ENCODE measurements at places on chromosomes 1 and 21.

- peaks cover 32% of the 10 kb centered on the region for H3K4me1 ChIP-seq
- H3K27me3 ChIP-seq = no peaks in the 10 kb centered on the region
- H3K27ac ChIP-seq = no peak overlapping the region
These were observed 28.1 kb downstream of the VANGL1 start for GRCh38 chr1:115669886-115670285.

DNA sequence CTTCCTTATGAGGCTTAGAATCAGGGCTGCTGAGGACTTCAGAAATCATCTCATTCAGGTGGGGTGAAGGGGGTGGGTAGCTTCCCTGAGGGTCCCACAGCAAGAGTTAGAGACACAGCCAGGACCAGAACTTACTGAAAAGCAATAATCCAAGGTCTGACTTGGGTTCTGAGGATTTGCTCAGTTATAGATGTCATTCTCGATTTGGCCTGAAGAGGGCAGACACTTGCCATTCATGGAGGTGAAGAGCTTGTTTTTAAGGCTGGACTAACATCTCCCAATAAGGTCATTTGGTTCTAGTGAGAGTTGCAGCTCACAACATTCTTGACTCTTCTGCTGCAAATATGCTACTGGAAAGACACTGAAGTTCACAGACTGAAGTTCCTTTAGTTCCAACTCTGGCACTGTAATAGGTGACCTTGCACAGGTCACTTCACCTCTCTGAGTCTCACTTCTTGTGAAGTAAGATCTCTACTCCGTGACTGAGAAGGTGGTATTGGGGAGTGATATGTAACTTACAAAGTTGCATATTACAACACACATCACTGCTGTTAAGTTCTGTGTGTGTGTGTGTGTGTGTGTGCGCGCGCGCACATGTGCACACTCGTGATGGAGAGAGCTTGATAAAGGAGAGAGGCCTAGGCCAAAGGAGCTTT is 69.8 kb upstream of the DIRAS3 start:
- H3K27me3 ChIP-seq = no peaks in the 10 kb centered on the region
- no peaks in the 10 kb centered on the region for H3K36me3 ChIP-seq
- peak overlapping the region; percentile 25 for H3K27ac ChIP-seq
- H3K4me3 ChIP-seq = no peak overlapping the region

GRCh38 chr1:167086033-167086432 is 4.1 kb downstream of the GPA33 start:
- H3K4me3 ChIP-seq = no peak overlapping the region
- DNase-seq = no peak
- no peak overlapping the region for H3K27ac ChIP-seq
- H3K27me3 ChIP-seq = no peaks in the 10 kb centered on the region
- no peaks in the 10 kb centered on the region for H3K4me1 ChIP-seq

DNA sequence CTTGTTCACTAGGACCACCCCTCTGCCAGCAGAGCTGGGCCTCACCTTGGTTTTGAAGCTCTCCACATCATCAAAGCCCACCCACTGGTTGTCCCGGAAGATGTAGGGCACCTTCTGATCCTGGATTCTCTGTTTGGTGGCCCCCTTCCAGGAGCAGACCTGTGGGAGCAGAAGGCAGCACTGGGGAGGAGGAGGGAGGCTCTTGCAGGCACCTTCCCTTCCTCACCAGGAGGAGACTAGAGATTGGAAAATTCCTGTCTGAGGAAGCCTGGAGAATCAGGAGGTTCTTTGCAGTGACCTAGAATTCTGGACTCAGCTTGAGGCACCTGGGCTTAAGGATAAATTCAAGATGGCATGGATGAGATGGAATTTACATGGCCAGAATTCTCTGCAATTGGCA is 10.3 kb downstream of the CHIT1 start:
- H3K4me3 ChIP-seq = no peak overlapping the region
- no peaks in the 10 kb centered on the region for H3K4me1 ChIP-seq
- DNase-seq = no peak
- H3K27me3 ChIP-seq = no peaks in the 10 kb centered on the region

DNA sequence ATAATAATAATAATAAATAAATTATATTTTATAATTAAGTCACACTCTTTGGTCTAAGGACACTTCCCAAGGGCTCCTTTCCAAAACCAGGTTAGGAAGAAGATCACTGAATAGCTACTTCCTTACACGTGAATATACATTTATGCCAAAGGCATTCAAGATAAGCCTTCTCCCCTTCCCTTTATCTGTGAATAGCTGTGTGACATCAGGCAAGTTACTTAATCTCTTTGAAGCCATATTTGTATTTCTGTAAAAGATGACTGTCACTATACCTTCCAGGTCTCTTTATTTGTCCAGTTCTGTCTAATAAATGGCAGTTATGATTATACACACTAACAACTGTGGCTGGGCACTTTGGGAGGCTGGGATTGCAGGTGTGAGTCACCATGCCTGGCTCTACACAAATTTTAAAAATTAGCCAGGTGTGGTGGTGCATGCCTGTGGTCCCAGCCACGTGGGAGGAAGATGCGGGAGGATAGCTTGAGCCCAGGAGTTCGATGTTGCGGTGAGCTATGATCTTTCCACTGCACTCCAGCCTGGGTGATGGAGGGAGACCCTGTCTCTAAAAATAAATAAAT is 5.5 kb upstream of the RNF11 start:
- peaks cover 14% of the 10 kb centered on the region for H3K4me1 ChIP-seq
- H3K27ac ChIP-seq = no peak overlapping the region
- no peak overlapping the region for H3K4me3 ChIP-seq
- H3K36me3 ChIP-seq = no peaks in the 10 kb centered on the region

GRCh38 chr1:109197158-109198042 is 16.3 kb upstream of the SARS1 start:
- peak overlapping the region; percentile 24 for H3K27ac ChIP-seq
- H3K36me3 ChIP-seq = no peaks in the 10 kb centered on the region
- no peaks in the 10 kb centered on the region for H3K27me3 ChIP-seq
- H3K4me1 ChIP-seq = peaks cover 6% of the 10 kb centered on the region

GRCh38 chr1:168163670-168164069 is 15.1 kb upstream of the TIPRL start:
- no peaks in the 10 kb centered on the region for H3K36me3 ChIP-seq
- no peaks in the 10 kb centered on the region for H3K4me1 ChIP-seq
- no peaks in the 10 kb centered on the region for H3K27me3 ChIP-seq
- no peak overlapping the region for H3K27ac ChIP-seq
- no peak overlapping the region for H3K4me3 ChIP-seq

DNA sequence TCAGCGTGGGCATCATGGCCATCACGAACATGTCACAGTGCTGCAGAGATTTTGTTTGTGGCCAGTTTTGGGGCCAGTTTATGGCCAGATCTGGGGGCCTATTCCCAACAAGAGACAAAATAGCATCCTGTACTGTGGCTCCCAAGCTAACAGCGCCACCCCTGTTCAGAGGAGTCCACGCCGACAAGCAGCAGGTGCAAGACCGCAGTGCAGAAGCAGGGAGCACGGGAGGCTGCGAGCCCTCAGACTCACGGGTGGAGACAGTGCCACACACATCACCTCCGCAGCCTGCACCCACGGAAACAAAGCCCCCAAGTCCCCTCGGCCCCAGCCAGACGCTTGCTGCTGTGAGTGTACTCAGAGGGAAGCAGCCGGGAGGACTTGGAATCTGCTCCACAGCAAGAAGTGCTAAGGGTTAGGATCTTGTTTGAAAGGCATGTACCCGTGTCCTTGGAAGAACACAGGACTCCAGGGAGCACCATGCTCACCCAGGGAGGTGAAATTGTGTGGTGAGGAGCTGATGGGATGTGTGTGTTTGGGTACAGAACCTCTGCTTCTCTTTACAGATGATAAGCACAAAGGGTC is 7.1 kb downstream of the TCP10L start:
- H3K36me3 ChIP-seq = no peaks in the 10 kb centered on the region
- no peak overlapping the region for H3K4me3 ChIP-seq
- no peaks in the 10 kb centered on the region for H3K4me1 ChIP-seq
- no peak for DNase-seq

GRCh38 chr1:23099171-23099536 is 69.5 kb downstream of the LUZP1 start:
- H3K36me3 ChIP-seq = peaks cover 2% of the 10 kb centered on the region
- H3K4me3 ChIP-seq = peak overlapping the region; percentile 39
- no peak for DNase-seq
- H3K27me3 ChIP-seq = no peaks in the 10 kb centered on the region
- H3K27ac ChIP-seq = no peak overlapping the region
- peaks cover 56% of the 10 kb centered on the region for H3K4me1 ChIP-seq

Data from thoracic aorta (tissue), 2 donors.